ENCODE measurements at places on chromosomes 5 and 9.
A peak's percentile ranks its signal among the peaks of the same experiment; 100 is the strongest.

DNA sequence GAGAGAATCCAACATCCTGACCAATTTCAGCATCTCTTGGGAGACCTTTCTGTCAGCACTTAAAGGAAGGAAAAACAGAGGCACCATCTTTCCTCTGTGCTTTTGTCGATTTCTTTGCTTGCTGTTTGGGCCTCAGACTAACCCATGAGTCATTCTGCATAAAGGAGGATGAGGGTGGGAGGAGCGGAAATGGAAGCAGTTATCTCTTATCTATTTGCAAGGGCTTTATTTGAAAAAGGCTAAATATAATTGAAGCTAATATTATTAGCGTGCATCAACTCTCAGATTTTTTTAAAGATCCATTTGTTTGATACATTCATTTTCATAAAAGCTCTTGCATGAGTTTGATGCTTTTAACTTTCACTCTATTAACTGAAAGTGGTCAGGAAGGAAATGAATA lies 72.9 kb downstream of the ZNF622 start:
- no peak for DNase-seq

- no peak for DNase-seq
Measured at GRCh38 chr9:125912667-125913066, 165.5 kb downstream of the PBX3 start.

DNA sequence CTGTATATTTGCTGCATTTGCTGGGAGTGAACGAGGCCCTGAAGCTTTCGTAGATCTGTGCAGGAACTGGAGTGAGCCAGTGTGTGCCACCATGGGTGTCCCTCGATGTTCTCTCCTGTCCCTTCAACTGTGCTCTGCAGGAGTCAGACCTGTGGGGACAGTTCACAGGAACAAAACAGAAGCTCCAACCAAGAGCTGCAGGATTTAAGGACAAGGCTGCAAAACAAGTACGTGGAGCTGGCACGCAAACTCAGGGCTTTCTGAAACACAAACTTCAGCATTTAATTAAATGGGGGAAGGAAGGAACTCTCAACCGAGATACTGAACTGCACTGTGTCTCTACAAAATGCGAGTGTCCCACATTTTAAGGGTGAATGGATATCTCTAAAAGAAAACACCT lies 24.2 kb downstream of the BASP1 start:
- no peak for DNase-seq

DNA sequence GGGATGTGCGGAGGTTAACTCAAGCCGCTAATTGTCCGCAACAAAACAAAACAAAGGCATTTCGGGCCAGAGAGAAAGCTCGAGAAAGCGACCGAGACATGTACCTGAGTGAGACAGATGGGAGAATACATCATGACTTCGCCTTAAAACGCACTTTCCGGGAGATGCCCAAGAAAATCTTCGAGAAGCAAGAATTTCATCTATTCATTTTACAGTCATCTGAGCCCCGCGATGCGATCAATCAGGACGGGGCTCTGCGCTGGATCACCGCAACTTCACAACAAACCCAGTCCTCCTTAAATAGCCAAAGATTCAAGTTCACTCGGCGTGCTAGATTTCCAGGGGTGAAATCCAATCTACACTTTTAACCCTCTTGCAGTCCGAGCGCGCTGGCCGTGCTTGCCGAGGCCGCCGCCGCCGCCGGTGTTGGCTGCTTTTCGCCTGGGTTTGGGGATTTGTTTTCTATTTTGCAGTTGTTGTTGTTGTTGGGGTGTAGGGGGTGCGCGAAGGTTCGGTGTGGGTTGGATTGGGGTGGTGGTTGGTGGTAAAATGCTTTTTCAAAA lies 482 bp downstream of the NFIB start:
- DNase-seq = no peak

DNA sequence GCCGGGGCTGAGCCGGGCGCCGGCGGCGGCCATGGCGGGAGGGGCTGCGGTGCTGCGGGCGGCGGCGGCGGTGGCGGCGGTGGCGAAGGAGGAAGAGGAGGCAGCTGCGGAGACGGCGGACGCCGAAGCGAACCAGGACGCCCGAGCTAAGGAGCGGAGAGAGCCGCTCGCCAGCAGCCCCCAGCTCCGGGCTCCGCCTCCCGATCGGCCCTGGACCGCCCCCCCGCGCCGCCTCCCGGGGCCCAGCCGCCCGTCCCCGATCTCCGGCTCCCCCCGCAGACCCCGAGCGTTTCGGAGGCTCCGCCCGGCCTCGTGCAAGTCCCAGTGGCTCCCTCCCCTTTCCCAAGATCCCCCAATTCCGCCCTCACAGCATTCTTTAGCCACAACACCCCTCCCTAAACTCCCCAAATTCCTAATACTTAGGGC lies at the start of gene ASTN2:
Gene ASTN2, minus strand, starts transcription at position 152 of the 426 bp plus-strand sequence. Its CDS starts 119 bp downstream, at position 33.
- peak; percentile 73 for DNase-seq

- DNase-seq = no peak
Measured at GRCh38 chr9:8237096-8237495, 437.5 kb upstream of the DMAC1 start.

DNA sequence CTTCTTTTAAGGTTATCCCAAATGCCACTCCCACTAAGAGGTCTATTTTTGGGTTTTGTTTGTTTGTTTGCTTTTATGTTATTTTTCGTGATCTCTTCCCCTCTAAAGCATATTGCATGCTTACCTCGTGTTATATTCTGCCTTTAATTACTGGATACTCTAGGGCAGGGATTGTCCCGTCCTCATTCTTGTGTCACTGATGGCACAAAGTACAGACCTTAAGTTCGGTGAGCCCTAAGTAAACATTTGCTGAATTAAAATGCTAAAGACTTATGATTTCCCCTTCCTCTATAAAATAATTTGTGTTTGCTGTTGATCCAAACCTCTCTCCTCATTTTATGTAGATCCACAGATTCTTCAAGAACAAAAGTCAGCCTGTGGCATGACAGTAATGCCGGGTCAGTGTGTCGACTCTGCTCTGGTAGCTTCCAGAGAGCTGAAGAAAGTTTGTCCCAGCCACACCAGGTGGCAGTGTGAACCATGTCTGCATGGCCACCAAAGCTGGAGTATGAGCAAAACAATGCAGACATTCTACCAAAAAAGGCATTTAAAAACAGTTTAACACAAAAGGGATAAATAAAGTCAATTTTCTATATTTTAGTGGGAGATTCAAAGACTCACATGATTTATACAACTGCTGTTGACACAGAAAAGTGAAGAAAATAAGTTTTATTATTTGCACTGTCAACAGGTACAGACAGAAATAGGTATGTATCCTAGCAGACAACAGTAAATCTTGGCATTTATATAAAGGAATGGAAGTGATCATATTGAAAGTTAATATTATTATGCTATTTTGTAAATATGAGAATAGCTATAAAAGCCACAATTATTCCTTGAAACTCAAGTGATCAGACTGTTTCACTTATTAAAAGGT lies 17.9 kb upstream of the POC5 start:
- no peak for DNase-seq

All from sciatic nerve (tissue), 2 donors.